Activated CD8-positive, alpha-beta T cell treated with anti-CD3 and anti-CD28 coated beads for 36 hours (primary cell): ENCODE measurements at places on chromosomes 11 and 22. TPM values are rescaled to one million over a fixed set of nuclear protein-coding genes. Genes with fewer than 3 reads are reported as not detected.

Gene POTEH
- not detected for total RNA-seq

Gene C11orf21
- 2.2 TPM for total RNA-seq

DNA sequence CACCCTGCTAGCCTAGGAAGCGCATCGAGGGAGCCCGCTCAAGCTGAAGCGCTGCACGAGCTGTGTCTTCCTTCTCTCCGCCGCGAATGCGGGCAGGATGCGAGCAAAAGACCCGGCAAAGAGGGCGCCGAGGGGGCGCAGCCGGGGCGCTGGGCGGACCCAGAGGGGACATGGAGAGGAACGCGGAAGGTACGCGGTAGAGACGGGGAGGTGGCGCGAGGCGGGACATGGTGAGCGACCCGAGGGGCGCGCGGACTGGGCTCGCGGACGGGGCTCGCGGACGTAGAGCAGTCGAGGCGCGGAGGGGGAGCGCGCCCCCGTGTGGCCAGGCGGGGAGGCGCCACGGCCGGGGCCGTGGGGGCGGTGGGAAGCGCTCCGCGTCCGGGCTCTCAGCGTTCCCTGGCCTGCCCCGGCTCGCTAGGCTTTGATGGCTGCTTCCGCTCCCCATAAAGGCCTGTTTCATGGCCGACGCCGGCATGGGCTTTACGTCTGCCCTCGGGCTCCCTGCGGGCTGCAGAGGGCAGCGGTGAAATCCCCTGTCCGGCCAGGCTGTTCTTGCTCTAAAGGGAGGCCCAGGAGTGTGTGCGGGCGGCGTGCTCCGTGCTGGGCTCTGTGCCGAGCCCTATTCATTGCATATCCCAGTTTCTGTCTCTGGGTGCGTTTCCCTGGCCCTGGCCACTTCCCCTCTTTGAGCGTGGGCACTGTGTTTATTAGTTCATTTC, 31.2 kb upstream of the TRIM29 start:
- peaks cover 3% of the 10 kb centered on the region for H3K4me1 ChIP-seq
- no peaks in the 10 kb centered on the region for H3K36me3 ChIP-seq
- H3K27ac ChIP-seq, result no peak overlapping the region
- DNase-seq, result peak; percentile 69
- peak overlapping the region; percentile 62 for H3K4me3 ChIP-seq

- DNase-seq, result peak; percentile 82
- H3K36me3 ChIP-seq, result no peaks in the 10 kb centered on the region
- H3K4me1 ChIP-seq, result peaks cover 25% of the 10 kb centered on the region
- H3K27me3 ChIP-seq, result peaks cover 4% of the 10 kb centered on the region
- H3K4me3 ChIP-seq, result peak within 1 kb of the TSS; percentile 86
These were observed at the start of gene PPFIBP2 for GRCh38 chr11:7513234-7514098. Gene PPFIBP2 (plus strand): TSS chr11:7513999. CDS start chr11:7549476, 35,477 bp downstream.

DNA sequence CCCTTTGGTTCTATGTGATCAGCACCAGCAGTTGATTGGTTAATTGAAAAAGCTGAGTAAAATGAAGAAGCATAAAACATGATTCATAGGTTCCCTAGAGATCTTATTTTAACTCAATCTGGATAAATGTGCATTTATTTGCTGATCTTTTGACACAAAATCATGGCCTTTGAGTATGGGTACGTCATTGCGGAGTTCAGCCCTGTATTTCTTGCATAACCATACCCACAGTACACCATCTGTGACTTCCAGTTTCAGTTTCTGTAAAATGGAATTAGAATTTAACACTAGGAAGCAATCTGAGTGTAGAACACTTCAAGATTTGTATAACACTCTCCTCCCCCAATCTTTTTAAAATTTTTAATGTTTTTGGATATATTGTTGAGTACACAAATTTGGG, 358.2 kb downstream of the DDX10 start:
- no peak overlapping the region for H3K27ac ChIP-seq
- H3K27me3 ChIP-seq, result no peaks in the 10 kb centered on the region
- no peaks in the 10 kb centered on the region for H3K36me3 ChIP-seq
- DNase-seq, result no peak

DNA sequence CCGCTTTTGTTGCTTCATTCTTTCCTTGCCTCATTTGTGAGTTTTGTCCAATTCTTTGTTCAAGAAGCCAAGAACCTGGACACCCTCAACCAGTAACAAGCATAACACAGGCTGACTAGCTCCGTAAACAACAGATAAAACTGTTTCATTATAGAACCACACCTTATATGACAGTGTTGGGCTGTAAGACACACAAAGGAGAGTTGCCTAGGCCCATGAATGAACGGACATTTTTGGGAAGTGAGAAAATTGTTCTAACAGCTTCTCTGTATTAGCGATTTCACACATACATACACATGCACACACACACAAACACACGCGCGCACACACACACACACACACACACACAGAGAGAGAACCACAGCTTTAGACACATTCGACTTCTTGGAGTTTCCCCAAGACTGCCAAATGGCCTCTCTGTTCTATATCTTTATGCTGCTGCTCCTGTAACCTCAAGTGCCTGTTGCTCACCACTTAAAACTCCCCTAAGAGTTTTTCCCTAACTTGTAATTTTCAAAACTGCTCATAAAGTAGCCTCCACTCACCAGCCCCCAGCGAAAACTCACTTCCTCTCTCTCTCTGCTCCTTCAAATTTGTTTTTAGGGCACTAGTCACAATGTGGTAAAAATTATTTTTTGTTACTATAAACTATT, 35.9 kb downstream of the CTSC start:
- peaks cover 36% of the 10 kb centered on the region for H3K4me1 ChIP-seq
- no peaks in the 10 kb centered on the region for H3K27me3 ChIP-seq
- H3K27ac ChIP-seq, result peak overlapping the region; percentile 69
- H3K36me3 ChIP-seq, result peaks cover 69% of the 10 kb centered on the region
- H3K4me3 ChIP-seq, result peak overlapping the region; percentile 35

GRCh38 chr11:86150847-86151173, 81.9 kb upstream of the PICALM start:
- no peak overlapping the region for H3K4me3 ChIP-seq
- H3K27me3 ChIP-seq, result no peaks in the 10 kb centered on the region
- no peak overlapping the region for H3K27ac ChIP-seq
- H3K36me3 ChIP-seq, result no peaks in the 10 kb centered on the region
- DNase-seq, result no peak

GRCh38 chr11:113457784-113458183, 17.4 kb downstream of the DRD2 start:
- no peak for DNase-seq
- H3K27me3 ChIP-seq, result peaks cover 6% of the 10 kb centered on the region
- H3K27ac ChIP-seq, result no peak overlapping the region
- no peaks in the 10 kb centered on the region for H3K36me3 ChIP-seq
- no peak overlapping the region for H3K4me3 ChIP-seq
- H3K4me1 ChIP-seq, result no peaks in the 10 kb centered on the region

DNA sequence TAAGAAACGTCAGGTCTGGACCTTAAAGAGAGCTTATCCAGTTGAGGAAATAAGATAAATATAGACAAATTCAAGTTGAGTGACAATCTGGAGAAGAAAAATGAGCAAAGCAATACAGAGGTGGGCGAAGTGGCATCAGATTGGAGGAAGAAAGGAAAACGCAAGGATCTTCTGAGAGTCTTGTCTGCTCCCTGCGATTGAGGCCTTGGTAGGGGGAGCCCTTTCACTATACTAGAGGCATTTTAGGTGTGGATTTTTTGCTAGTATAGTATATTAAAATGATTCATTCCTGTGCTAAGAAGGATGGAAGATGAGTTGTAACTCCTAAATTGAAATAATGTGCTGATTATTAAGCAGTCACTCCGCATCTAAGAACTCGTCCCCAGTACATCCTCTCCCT, 8.1 kb downstream of the NUP50 start:
- H3K27me3 ChIP-seq, result no peaks in the 10 kb centered on the region
- H3K4me3 ChIP-seq, result no peak overlapping the region
- H3K27ac ChIP-seq, result peak overlapping the region; percentile 77
- peaks cover 84% of the 10 kb centered on the region for H3K36me3 ChIP-seq

DNA sequence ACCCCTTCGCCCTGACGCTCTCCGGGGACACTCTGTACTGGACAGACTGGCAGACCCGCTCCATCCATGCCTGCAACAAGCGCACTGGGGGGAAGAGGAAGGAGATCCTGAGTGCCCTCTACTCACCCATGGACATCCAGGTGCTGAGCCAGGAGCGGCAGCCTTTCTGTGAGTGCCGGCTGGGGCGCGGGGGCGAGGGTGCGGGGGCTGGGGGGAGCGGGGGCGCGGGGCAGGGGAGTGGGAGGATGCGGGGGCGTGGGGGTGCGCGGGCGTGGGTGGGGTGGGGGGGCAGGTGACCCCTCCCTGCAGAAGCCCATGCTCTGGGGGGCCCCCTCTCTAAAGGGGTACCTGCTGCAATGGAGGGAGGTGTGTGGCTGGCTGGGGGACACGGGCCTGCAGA, 51.4 kb downstream of the LRP5 start:
- H3K27ac ChIP-seq, result no peak overlapping the region

DNA sequence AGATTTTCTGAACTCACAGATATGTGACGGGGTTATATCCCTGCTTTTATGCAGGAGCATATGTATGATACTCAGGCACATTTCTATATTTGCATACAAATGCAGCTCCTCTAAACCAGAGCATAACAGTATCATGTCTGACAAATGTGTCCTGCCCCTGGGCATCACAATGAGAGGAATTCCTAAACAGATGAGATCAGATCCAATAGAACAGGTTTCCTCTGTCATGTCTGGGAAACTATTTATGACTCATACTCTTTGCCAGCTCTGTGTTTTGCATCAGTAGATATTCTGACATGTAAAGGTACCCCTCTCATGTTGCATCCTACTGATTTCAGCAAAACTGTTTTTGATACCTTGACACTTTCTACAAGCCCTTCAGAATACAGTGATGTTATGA, 29.4 kb downstream of the SYT9 start:
- H3K4me1 ChIP-seq, result no peaks in the 10 kb centered on the region
- H3K27me3 ChIP-seq, result peaks cover 15% of the 10 kb centered on the region
- DNase-seq, result no peak
- no peak overlapping the region for H3K4me3 ChIP-seq
- no peak overlapping the region for H3K27ac ChIP-seq
- H3K36me3 ChIP-seq, result no peaks in the 10 kb centered on the region

DNA sequence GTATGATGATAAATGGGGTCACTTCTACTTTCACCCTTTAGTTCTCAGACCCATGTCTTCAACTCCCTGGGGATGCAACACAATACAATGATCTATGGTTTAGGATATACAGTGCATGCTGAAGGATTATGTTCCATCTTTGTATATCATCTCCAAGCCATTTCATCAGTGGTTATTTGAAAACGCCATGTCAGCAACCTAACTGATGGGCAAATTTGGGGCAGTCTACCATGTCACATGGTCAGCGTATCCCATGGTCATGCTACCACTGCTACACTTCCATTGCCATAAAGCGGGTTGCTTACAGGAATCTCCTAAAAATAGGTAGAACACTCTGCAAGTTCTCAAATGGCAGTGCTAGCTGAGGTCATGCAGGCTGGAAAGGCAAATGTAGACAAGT, 236.5 kb upstream of the ISX start:
- peaks cover 2% of the 10 kb centered on the region for H3K27me3 ChIP-seq
- no peak for DNase-seq
- H3K27ac ChIP-seq, result no peak overlapping the region

DNA sequence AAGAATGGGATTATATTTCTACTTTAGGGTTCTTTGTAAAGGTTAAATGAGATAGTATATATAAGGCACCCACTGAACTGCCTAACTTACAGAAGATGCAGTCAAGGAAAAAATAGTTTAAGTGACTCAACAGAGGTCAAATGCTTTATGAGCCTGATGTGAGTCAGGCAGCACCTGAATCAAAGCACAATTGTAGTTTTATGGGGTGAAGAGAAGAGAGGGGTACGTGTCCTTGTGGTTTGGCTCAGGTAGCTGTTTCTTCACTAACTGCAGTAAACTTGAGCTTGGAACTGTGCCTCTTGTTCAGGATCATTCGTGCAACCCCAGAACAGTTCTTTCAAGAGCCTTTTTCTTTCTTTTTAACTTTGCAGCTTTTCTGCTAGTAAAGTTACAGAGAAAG, 125.2 kb upstream of the SPON1 start:
- no peaks in the 10 kb centered on the region for H3K27me3 ChIP-seq
- H3K4me3 ChIP-seq, result no peak overlapping the region
- H3K4me1 ChIP-seq, result peaks cover 4% of the 10 kb centered on the region
- no peak for DNase-seq
- H3K36me3 ChIP-seq, result no peaks in the 10 kb centered on the region
- no peak overlapping the region for H3K27ac ChIP-seq
